ENCODE measurements at places on chromosomes 7 and 10.

DNA sequence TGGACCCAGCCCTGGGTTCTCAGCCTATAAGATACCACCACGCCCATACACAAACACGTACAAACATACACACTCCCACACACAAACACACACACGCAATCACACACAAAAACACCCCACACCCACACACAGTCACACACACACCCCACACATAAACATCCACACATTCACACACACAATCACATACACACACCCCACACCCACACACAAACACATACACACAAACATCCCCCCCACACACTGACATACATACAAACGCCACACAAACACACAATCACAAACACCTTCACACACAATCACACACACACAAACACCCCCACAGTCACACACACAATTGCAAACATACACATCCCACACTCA lies 79.3 kb upstream of the CPXM2 start:
- DNase-seq = no peak

GRCh38 chr10:6416892-6417512 lies 163.1 kb downstream of the PRKCQ start:
- no peak for DNase-seq

DNA sequence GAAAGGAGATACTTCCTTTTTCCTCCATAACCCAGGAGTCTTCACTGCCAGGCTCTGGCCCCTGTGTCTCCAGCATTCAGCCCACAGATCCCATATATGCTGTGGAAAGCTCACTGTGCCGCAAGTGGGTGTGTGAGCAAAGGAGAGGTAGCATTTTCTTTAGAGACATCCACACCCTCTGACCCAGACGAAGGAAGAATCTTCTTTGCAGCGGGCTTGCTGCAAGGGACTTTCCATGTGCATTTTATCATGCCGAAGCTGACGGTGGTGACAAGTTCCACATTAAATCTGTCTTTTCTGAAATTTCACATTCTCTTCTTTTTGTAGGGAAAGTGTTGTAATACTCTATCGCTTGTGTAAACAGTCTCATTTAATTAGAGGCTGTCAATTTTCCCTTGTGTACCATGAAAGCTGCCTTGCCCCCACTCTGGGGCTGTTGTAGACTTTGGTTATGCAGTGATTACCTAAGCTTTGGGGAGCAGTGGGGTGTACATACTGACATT lies 409.5 kb downstream of the SUGCT start:
- no peak for DNase-seq

DNA sequence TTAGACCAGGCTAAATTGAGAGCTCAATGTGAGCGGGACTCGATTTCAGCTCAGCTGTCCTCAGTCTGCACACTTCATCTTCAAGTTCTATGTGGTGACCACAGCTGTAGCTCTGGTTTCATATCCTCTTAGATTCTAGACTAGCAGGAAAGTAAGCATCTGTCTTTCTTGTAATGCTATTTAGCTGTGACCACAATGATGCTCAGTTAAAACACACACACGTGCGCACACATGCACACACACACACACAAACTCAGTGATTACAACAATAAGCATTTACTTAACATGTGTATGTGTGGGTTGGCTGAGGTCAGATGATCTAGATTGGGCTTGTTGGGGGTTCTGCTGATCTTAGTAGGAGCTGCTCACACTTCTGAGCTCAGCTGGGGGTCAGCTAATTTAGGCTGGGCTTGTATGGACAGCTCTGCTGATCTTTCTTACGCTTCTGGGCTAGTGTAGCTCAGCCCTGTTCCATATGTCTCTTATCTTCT lies 82.5 kb downstream of the ZNF365 start:
- no peak for DNase-seq

- no peak for DNase-seq
Measured at GRCh38 chr10:106636766-106637491, 527.6 kb downstream of the SORCS1 start.

DNA sequence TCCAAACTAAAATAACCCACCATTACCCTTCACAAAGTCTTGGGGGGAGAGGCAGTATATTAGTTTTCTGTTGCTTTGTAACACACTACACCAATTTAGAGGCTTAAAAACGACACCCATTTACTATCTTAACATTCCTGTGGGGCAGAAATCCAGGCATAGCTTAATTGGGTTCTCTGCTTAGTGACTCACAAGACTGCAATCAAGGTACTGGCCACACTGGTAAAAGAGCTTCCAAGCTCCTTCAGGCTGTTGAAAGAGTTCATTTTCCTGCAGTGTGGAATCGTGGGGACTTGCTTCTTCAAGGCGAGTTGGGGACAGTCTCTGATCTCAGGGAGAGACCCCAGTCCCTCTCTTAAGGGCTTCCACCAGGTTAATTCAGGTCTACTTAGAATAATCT lies 139.1 kb downstream of the XPNPEP1 start:
- DNase-seq = no peak

- DNase-seq = no peak
Measured at GRCh38 chr10:128475686-128476367, 349.6 kb upstream of the MKI67 start.

DNA sequence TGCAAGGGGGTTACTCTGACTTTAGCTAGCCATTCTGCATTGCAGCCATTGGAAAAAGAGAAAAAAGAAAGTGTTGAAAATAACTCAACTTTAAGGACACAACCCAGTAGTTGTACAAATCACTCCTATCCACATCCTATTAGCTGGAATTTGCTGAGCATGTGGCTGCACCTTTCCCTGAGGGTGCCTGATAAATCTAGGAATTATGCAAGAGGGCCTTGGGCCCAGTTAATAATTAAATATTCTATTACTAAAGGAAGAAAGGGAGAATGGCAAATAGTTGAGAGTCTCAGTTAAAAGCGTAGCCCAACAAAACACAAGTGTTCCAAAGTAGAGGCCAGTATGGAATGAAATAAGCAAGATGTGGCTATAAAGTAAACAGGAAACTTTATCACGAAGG lies 200.9 kb upstream of the CNTNAP2 start:
- no peak for DNase-seq

DNA sequence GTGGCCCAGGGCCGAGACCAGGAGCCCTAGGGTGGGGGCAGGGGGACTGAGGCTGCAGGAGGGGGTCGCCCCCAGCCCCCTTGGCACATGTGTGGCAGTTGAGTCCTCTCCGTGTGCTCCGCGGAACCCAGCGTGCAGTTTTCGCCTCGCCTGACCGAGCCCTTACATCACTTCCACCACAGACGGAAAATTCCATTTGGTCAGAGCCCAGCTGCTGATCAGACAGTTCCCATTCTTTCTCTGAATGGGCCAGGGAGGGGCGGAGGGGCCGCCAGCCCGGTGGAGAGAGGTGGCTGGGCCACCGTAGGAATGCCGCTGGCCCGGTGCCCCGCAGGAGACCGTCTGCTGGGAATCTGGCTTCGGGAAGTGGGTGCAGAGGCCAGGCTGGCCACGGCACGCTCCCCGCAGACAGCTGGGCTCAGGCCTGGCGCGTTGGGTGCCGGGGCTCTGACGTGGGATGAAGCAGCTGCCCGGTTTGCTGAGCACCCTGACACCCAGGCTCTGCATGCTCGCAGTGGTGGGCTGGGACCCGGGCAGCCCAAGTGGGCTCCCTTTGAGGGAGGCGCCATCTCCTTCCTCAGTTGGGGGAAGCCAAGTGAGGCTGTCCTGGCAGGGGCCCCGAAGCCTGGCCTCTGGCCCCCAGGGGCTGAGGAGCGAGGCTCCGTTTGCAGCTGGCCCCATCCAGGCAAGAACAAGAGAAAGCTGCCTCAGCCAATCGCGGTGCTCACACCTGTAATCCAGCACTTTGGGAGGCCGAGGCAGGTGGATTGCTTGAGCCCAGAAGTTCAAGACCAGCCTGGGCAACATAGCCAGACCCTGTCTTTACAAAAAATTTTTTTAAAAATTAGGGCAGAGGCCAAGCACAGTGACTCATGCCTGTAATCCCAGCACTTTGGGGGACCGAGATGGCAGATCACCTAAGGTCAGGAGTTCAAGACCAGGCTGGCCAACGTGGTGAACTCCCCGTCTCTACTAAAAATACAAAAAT lies 9.9 kb downstream of the TTYH3 start:
- no peak for DNase-seq

DNA sequence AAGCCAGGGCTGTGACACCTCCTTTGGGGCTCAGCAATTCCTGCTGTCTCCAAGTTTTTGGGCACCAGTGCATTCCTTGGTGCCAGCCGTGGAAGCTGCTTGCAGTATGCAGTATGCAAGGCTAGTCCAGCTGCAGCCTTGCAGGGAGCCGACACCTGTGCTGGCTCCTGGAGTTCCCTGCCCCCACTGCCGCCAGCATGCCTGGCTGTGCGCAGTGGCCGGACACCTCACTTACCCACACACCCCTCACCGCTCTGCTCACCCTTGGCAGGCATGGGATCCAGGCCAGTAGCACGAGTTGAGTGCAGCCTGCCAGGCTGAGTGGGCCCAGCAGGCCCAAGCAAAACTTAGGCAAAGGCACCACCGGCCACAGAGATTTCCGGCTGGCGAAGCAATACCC lies 77.4 kb downstream of the SAMD9 start:
- no peak for DNase-seq

GRCh38 chr7:17041324-17041723 lies 159.5 kb upstream of the AGR3 start:
- DNase-seq = no peak

DNA sequence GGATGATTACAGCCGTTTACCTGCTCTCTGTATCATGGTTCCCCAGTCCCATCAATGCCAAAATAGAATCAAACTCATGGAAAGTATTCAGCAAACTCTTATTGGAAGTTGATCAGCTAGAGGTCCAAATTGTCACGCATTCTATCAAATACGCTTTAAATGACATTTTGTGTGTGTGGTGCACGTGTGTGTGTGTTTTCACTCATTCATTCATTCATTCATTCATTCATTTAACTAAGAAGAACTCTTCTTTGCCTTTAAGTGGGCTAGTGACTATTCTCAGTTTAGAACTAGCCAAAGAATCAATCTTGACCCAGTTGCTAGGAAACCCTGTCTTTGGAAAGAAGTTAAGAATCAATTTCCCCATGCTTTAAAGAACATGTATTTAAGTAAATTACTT lies 102.8 kb downstream of the RTKN2 start:
- DNase-seq = no peak

GRCh38 chr10:48899781-48900180 lies 39.9 kb downstream of the LRRC18 start:
- no peak for DNase-seq

- DNase-seq = no peak
Measured at GRCh38 chr7:114799628-114800028, 122.3 kb upstream of the MDFIC start.

GRCh38 chr10:12503311-12503710 lies 154.0 kb downstream of the CAMK1D start:
- DNase-seq = no peak

DNA sequence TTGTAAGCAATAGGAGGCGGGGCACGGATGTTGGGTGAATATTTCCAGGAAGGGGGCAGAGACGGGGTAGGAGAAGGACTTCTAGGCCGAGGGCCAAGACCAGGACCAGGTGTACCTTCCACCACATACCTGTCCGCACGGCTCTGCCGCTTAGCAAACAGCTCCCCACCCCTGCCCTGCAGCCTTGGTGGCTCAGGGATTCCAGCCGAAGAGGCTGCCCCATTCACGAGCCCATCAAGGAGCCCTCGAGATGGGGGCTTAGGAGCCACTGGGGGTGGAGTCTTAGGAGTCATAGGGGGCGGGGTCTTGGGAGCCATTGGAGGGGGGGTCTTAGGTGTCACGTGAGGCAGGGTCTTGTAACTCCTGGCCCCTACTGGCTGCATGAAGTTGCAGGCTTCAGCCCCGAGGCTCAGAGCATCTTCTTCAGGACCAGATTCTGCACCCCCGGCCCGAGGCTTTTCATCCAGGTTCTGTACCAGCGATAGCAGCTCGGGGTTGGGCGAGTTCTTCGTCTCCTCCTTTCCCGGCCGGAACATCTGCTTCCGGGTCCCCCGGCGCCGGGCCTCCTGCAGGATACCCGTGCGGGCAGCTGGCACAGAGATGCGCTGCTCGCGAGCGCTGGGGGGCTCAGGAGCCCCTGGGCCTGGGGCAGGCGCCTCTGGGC lies 6.1 kb upstream of the MYOZ1 start:
- no peak for DNase-seq

DNA sequence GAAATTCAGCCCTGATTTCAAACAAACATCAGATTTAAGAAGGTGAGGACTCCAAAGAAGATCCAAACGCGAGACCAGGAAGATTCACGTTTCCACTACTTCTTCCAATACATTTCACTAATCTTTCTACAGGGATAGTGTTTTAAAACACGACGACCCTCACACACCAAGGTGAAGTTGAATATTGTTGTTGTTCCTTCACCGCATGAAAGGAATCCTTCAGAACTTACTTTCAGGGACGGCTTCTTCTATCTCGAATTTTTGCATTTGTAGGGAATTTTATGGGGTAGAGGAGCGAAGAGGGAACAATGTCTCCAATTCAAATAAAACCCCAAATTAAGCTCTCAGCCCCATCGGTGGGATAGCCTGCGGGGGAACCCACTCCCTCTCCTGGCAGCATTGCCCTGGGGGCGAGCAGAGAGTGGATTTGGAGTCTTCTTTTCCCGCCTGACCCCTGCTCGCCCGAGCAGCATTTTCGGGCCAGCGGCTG lies 1.5 kb upstream of the GATA3 start:
- no peak for DNase-seq

DNA sequence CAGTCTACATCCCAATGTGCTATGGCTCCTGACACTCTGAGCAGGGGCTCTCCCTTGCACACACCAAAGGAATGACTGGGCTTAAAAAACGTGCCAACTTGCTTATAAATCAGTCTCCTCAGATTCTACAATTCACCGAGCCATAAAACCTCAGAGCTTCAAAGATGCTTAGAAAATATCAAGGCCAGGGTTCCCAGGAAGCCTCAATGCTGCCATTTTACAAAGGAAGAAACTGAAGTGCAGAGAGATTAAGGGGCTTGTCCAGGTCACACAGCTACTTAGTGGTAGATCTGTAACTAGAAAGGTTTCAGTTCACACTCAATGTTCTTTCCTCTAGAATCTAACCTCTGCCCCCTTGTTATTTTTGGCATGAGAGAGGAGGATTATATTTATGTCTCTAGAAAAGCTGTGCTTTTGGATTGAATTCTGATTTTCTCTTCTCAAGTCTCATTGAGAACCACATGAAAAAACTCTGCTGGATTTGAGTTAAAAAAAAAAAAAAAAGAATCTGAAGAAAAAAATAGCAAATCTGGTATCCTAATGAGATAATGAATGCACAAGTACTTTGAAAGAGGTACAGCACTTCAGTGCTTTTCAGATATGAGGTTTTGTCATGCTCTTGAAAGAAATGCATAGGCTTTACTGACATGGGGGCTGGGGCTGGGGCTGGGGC lies 22.3 kb upstream of the TSPAN33 start:
- no peak for DNase-seq

DNA sequence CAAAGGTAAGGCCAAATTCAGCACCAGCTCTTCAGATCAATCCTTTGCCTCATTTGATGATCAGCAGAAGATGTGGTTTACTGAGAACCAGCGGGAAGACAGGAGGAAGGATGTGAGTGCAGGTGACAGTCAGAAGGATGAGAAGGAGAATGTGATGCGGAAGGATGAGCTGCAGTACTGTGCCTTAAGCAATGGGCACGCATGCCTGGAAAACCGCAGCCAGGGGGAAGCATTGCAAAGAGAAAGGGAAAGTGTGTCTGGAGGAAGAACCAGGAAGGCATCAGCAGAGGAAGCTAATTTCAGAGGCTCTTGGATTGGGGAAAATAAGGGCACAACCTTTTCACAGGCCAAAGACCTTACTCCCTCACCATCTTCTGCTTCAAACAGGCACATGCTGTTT lies 25.7 kb downstream of the C10orf71 start:
- DNase-seq = no peak

Data from stimulated activated CD8-positive, alpha-beta memory T cell treated with anti-CD3 and anti-CD28 coated beads, Interleukin-15, amount 100 ng/mL, for 48 hours (primary cell).